ENCODE measurements at places on chromosomes 2 and 18. TPM values are rescaled to one million over a fixed set of nuclear protein-coding genes. Genes with fewer than 3 reads are reported as not detected.

DNA sequence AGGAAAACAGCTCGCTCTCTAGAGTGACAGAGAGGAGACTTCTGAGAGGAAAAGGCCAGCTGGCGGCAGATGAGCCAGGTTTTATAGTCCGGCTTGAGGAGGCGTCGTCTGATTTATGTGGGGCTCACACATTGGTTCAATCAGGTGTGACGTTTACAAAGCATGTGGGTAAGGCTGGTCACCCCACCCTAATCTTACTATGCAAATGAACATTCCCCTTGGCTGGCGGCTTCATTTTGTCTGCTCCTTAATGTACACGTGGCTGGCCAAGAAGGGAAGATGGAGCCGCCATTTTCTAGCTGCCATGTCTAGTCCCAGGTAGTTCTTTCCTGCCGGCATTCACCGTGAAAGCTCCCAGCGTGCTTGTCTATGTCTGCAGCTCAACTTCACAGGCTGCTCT lies 299.1 kb upstream of the SPRED2 start:
- DNase-seq = no peak

DNA sequence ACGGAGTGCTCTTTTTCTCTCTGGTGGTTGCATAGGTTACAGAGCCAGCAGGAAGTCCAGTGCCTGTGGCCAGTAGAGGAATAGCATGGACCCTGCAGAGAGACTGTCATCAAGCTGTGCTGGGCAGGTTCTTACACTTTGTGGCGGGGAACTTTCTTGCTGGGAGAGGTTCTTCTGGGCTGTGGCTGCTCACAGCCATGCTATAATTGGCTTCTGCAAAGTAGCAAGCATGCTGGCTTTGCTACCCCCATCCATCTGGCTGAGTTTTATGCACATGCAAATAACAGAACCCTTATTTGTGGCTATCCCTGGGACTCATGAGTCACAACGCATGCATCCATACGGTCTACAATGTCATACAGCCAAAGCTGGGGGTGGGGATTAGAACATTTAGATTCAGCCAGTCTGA lies 68.9 kb downstream of the PLCL1 start:
- DNase-seq = no peak

GRCh38 chr2:171289991-171290390 lies 129.3 kb upstream of the TLK1 start:
- no peak for DNase-seq

GRCh38 chr2:128682266-128682665 lies 363.6 kb upstream of the HS6ST1 start:
- DNase-seq = no peak

GRCh38 chr2:219000569-219000960 lies 7.3 kb upstream of the CRYBA2 start:
- no peak for DNase-seq

DNA sequence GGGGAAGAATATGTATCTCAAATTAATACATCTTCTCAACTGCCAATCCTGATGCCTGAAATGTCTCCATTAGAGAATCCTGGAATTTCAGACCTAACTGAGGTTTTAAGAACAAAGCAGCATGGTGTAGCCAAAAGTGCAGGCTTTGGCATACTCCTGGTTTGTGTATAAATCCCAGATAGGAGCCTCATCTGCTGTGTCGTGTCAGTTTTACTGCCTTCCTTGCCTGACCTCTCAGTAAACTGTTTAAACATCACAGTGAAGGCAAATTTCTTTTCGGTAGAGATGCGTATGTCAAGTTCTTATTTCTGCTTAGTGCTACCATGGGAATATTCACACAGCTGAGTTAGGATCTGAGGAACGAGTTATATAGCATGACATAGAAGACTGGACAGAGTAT lies 7.3 kb downstream of the SCG2 start:
- no peak for DNase-seq

DNA sequence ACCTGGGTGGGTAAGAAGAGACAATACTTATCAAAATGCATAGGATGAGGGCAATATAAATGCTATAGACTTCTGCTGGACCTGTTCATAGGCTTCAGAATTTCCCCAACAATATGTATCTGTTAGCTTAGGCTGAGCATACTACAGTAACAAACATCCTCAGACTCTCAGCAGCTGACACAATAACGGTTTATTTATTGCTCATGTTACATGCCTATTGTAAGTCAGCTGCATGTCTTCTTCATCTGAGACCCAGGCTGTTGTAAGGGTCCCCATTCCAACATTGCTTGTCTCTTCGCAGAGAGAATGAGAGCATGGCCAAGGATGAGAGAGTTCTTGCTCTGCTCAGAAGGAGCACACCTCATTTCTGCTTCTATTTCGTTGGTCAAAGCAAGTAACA lies 150.7 kb downstream of the TMEM200C start:
- DNase-seq = no peak

- DNase-seq = no peak
Measured at GRCh38 chr18:7844418-7844817, 277.3 kb downstream of the PTPRM start.

- no peak for DNase-seq
Measured at GRCh38 chr2:42767080-42767898, 3.4 kb upstream of the OXER1 start.

GRCh38 chr18:58103339-58103985 lies 59.4 kb downstream of the NEDD4L start:
- DNase-seq = no peak

- DNase-seq = no peak
Measured at GRCh38 chr2:182895798-182896197, 29.4 kb upstream of the FRZB start.

DNA sequence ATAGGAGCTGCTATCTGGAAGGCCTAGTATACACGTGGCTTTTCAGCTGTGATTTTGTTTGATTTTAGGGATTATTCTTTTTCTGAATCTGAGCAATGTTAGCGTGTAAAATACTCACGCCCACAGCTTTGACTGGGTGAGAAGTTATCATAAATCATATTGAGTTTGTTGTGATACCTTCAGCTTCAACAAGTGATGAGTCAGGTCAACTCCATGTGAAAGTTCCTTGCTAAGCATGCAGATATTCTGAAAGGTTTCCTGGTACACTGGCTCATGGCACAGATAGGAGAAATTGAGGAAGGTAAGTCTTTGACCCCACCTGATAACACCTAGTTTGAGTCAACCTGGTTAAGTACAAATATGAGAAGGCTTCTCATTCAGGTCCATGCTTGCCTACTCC lies at the start of gene GKN1:
TSS of gene GKN1 (plus strand) at position 386 of the 400 bp plus-strand sequence. CDS start 42 bp downstream, outside the sequence.
- DNase-seq = no peak

DNA sequence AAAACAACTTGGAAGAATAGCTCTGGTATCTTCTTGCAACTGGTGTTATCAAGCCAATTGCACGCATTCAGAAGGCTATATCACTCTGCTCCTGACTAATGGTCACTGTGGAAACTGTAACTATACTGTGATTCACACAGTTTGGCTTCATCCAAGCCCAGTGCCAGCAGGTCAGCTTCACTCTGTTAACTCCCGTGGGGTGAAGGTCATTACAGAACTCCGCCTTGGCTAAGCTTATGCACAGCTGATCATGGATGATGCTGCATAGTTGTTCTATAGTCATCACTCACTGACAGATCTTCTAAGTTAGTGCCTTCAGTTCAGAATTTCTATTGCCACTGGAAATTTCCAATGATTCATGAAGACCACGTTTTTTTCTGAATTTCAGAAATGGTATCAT lies 497.2 kb upstream of the NETO1 start:
- DNase-seq = no peak

DNA sequence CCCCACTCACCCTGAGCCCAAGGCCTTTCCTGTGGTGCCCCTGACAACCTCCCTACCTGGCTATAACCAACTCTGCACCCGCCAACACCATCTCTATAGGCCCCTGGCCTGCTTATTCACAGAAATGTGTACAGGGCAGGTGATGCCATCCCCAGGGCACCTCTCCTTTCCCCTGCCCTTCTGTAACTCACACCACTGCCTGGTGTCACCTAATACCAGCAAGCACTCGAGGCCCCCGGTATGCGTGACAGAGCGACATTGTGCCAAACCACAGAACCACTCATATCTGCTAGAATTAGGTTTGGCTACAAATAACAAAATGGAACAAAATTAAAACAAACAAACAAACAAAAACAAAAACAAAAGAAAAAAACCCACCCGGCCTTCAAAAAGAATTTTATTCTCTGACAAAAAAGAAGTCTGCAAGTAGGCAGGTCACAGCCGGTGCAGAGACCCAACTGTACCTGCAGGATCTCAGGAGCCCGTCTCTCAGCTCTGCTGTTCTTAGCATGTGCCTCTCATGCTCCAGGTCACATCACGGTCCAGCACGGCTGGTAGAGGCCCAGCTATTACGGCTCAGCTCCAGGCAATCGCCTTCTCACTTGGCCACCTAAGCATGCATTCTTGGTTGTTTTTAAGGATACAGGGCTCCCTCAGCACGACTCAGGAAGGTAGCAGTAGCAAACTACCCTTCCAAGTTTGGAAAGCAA lies 51.4 kb downstream of the FAM178B start:
- DNase-seq = no peak

GRCh38 chr18:56044239-56044638 lies 456.2 kb upstream of the TCF4 start:
- DNase-seq = no peak

DNA sequence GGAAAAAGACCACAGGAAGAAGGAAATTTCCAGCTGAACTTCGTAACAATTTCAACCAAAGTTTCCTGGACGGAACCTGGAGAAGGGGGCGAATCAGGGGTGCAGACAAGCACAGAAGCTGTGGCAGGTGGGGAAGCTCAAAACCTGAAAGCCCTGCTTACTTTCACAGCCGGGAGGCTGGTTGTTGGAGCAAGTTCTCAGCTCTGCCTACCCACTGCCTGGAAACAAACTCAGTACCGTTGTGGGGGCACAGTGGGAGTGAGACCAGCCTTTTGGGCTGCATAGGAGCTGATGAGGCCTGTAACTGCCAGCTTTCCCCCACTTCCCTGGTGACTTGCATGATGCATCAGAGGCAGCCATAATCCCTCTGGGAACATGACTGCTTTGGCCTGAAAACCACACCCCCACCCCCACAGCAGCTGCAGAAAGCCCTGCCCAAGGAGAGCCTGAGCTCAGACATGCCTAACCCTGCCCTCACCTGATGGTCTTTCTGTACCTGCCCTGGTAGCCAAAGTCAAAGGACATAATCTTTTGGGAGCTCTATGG lies 207.0 kb upstream of the VWC2L start:
- DNase-seq = no peak

GRCh38 chr2:227325839-227326195 lies 766 bp downstream of the MFF start:
- DNase-seq = no peak

GRCh38 chr2:19272039-19272438 lies 86.4 kb downstream of the OSR1 start:
- DNase-seq = no peak

DNA sequence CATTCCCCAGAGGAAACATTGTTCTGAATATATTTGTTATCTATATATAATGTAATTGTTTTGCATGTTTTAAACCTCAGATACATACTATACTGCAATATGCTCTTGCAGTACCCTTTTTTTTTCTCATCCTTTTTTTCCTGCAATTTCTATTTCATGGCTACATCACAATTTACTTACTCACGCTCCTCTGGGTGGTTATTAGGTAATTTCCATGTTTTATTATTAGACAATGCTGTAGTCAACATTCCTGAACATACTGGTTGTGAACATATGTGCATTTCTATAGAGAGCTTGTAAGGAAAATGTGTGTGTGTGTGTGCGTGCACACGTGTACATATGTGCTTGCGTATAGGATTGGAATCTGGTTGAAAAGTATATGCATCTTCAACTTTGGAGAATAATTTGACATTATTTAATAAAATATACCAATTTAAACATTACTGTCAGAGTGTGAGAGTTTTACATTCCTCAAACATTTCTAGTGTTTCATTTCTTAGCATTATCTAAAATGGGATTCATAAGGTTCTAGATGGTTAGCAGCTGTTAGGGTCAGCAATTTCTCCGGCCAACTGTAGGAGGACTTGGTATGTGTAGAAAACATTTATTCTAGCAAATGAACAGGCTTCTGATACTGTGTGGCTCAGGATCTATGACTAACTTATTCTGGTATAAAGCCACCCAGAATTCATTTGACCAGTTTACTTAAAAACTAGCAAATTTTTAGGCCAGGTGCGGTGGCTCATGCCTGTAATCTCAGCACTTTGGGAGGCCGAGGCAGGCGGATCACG lies 22.4 kb downstream of the NCOA1 start:
- no peak for DNase-seq

ITGA6 gene
- 73.6 TPM for total RNA-seq

SP140L gene
- 102 TPM for total RNA-seq

ALK gene
- total RNA-seq = not detected

SIX3 gene
- not detected for total RNA-seq

HNRNPLL gene
- 103 TPM for total RNA-seq

ADAM23 gene
- 28.1 TPM for total RNA-seq

FSHR gene
- not detected for total RNA-seq

ALMS1 gene
- 35.5 TPM for total RNA-seq

CD207 gene
- total RNA-seq = not detected

EMX1 gene
- not detected for total RNA-seq

OXER1 gene
- total RNA-seq = not detected

FTCDNL1 gene
- total RNA-seq = 1.9 TPM

BCL2 gene
- total RNA-seq = 42.7 TPM

RBM45 gene
- 28.0 TPM for total RNA-seq

Data from CD4-positive, alpha-beta memory T cell (primary cell).